Central memory CD8-positive, alpha-beta T cell (primary cell): ENCODE measurements at places on chromosomes 13 and 19.

DNA sequence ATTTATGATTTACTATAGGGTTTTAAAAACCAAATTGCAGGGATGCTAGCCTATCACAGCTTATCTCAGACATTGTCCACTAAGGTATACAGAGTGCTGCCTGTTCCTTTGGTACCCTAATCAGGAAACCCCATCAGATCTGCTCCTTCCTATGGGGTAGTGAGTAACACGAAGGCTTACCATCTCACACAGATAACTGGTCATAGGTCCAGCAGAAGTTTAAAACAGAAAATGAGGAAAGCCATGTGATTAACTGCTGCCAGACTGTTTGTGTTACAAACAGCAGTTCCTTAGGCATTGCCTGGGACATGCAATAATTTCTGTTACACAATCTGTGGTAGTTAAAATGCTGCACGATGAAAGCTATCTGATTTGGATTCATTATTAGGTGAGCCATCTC lies 53.5 kb upstream of the ALOX5AP start:
- no peaks in the 10 kb centered on the region for H3K27me3 ChIP-seq
- H3K36me3 ChIP-seq, result peaks cover 5% of the 10 kb centered on the region
- no peak for DNase-seq
- no peak overlapping the region for H3K27ac ChIP-seq
- H3K4me3 ChIP-seq, result no peak overlapping the region

GRCh38 chr19:35828692-35829301 lies 16.2 kb upstream of the PRODH2 start:
- peaks cover 59% of the 10 kb centered on the region for H3K27me3 ChIP-seq
- no peak for DNase-seq
- no peak overlapping the region for H3K27ac ChIP-seq
- peaks cover 5% of the 10 kb centered on the region for H3K36me3 ChIP-seq
- no peak overlapping the region for H3K4me3 ChIP-seq

- no peaks in the 10 kb centered on the region for H3K36me3 ChIP-seq
- peaks cover 33% of the 10 kb centered on the region for H3K27me3 ChIP-seq
- no peak overlapping the region for H3K27ac ChIP-seq
- no peaks in the 10 kb centered on the region for H3K4me1 ChIP-seq
- no peak overlapping the region for H3K4me3 ChIP-seq
Measured at GRCh38 chr13:111429064-111429558, 108.7 kb downstream of the TEX29 start.

GRCh38 chr13:114249077-114249476 lies 14.4 kb downstream of the CDC16 start:
- H3K36me3 ChIP-seq, result peaks cover 56% of the 10 kb centered on the region
- no peaks in the 10 kb centered on the region for H3K27me3 ChIP-seq
- H3K4me1 ChIP-seq, result peaks cover 10% of the 10 kb centered on the region
- H3K4me3 ChIP-seq, result no peak overlapping the region
- H3K27ac ChIP-seq, result no peak overlapping the region

DNA sequence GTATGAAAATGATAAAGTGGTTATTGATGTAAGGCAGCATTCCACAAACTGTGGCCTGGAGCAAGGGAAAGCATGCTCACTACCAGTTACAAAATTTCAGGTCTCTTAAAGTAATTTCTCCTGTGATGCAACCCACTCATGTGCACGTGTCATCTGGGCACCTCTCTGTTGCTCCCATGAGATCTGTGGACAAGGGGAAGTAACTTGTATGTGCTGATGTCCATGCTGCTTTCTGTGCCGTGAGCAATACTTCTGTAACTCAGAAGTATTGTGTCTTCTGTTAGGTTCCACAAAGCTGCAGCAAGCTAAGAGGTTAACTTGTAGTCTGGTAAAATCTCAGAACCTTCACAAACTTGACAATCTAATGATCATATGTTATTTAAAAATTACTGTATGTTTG lies 930.0 kb upstream of the SLITRK6 start:
- no peaks in the 10 kb centered on the region for H3K36me3 ChIP-seq
- no peak for DNase-seq
- H3K4me3 ChIP-seq, result no peak overlapping the region
- H3K27ac ChIP-seq, result no peak overlapping the region
- H3K27me3 ChIP-seq, result no peaks in the 10 kb centered on the region
- H3K4me1 ChIP-seq, result no peaks in the 10 kb centered on the region

DNA sequence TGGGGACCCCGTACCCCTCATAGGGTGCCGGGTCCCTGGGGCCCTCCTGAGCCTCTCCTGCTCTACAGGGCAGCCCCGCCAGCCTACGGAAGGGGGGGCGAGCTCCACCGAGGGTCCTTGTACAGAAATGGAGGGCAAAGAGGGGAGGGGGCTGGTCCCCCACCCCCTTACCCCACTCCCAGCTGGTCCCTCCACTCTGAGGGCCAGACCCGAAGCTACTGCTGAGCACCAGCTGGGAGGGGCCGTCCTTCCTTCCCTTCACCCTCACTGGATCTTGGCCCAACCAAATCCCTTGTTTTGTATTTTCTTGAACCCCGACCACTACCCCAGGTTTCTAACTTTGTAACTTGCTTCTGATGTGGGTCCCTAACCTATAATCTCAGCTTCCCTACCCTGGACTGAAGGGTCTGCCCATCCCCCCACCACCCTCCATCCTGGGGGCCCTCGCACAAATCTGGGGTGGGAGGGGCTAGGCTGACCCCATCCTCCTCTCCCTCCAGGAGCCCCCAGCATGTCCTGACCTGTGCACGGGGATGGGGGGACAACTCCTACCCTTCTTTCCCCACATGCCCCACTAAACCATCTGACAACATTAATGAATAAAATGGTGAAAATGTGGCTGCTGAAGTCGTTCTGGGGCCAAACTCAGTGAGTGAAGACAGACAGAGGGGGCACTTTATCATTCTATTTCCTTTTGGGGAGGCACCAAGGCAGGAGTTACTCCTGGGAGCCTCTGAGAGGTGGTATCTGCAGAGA lies 13.0 kb downstream of the ARHGAP33 start:
- peaks cover 12% of the 10 kb centered on the region for H3K27me3 ChIP-seq
- no peak for DNase-seq
- H3K27ac ChIP-seq, result no peak overlapping the region
- peaks cover 4% of the 10 kb centered on the region for H3K4me1 ChIP-seq
- H3K4me3 ChIP-seq, result no peak overlapping the region
- peaks cover 3% of the 10 kb centered on the region for H3K36me3 ChIP-seq

DNA sequence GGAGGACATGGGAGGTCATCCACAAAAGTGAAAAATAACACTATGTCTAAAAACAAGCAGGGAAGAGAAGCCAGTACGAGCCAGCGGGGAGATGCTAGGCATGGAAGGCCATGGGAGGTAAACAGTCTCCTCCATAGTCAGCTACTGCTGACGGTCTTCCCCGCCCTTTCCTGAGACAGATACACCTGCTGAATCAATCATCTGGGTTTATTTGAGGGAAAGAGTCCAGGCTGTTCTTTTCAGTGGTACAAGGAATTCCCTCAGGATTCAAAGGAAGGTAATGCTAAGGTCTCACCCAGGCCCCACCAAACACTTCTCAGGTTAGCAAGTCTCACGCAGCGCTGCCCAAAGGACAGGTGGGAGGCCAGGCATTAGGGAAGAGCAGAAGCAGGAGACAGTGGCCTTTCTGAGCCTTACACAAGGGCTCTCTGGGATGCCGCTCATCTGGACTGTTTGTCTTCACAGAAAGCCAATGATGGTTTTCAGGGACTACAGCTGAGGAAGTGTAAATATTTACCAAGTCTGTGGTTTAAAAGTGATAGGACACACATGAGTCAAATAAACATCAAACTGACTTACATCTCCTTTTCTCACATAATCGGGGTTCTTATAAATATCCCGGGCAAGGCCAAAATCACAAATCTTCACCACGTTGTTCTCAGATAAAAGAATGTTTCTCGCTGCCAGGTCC lies 173.9 kb downstream of the FLT1 start:
- H3K4me1 ChIP-seq, result no peaks in the 10 kb centered on the region
- H3K36me3 ChIP-seq, result no peaks in the 10 kb centered on the region
- no peak for DNase-seq
- H3K27me3 ChIP-seq, result no peaks in the 10 kb centered on the region
- H3K27ac ChIP-seq, result no peak overlapping the region

DNA sequence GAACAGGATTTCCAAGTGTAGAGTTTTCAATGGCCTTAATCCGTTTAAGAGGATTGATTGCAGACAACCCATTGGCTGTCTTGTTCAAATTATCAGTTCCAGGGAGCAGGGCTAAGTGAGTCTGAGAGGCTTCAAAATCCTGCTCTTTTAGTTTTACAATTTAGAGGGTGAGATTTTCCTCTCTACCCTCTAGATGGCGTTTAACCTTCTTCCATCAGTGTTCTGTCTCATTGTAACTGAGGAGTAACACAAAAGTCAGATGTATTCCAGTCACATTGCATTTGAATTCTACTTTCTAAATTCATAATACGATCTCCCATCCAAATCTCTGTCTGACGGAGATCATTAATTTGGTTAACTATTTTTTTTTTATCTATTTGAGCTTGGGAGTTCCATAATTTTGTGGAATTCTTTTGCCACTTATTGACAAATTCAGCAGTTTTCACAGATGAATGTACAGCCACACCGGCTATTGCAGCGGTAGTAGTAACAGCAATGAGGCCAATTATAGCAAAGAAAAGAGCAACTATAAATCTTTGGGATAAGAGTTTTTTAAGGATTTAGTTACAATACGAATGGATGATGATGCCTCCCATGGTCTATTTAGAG lies 7.8 kb upstream of the C19orf84 start:
- H3K27ac ChIP-seq, result peak overlapping the region; percentile 44
- H3K4me3 ChIP-seq, result no peak overlapping the region
- no peaks in the 10 kb centered on the region for H3K27me3 ChIP-seq
- peaks cover 3% of the 10 kb centered on the region for H3K36me3 ChIP-seq

DNA sequence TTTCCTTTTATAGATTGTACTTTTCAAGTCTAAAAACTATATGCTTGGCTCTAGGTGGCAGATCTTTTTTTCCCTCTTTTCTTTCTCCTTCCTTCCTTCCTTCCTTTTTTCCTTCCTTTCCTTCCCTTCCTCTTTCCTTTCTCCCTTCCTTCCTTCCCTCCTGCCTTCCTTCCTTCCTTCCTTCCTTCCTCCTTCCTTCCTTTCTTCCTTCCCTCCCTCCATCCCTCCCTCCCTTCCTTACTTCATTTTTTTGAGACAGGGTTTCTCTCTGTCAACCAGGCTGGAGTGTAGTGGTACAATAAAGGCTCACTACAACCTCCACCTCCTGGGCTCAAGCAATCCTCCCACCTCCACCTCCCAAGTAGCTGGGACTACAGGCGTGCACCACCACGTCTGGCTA lies 48.1 kb downstream of the F2RL3 start:
- H3K27me3 ChIP-seq, result no peaks in the 10 kb centered on the region
- DNase-seq, result no peak
- H3K36me3 ChIP-seq, result no peaks in the 10 kb centered on the region

DNA sequence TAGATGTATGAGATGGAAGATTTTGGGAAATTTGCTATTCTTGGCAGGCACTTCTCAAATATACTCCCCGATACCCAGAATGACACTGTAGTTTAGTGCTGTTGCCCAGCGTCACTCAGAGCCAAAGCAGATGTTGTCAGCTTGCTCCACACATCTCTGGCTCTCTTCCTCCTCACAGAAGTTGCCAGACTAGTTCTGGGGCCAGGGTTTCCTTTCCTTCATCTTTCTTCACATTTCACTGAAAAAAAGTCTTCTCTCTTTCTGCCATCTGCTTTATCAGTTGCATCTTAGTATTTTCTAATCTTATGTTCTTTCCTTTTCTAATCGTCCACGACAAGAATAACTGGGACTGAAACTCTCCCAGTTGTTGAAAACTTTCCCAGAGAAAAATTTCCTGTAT lies 251.4 kb downstream of the RGCC start:
- no peaks in the 10 kb centered on the region for H3K4me1 ChIP-seq
- H3K27ac ChIP-seq, result no peak overlapping the region
- no peak for DNase-seq
- H3K36me3 ChIP-seq, result peaks cover 8% of the 10 kb centered on the region

DNA sequence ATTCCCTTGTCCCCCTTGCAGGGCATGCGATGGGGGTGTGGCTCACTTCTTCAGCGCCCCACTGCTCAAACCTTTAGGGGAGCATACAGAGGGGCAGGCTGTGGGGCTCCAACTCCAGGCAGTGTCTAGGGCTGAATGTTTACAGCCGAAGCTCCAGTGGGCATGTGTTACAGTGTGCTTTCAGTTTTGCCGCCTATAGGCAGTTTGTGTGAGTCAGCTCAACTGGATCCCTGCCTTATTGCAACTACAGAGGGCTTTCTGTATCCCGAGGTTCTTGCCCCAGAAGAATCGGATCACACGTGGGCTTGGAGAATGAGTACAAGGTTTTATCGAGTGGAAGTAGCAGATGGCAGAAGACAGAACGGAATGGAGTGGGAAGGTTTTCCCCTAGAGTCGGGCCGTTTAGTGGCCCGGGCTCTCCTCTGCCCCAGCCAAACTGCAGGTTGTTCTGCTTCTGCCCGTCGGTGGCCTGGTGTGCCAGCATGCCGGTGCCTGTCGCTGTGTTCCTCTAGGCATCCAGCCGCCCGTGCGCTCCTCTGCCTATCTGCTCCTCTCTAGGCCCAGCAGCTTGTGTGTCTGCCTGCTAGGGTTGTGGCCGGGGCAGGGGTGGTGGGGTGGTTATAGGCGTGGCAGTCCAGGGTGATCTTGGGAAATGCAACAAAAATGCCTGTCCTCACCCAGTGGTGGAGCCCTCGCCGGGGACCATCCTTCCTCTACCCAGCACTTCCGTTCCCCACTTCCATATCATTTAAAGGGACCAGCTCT lies 435.9 kb upstream of the SGCG start:
- no peak for DNase-seq
- no peaks in the 10 kb centered on the region for H3K4me1 ChIP-seq
- no peaks in the 10 kb centered on the region for H3K36me3 ChIP-seq

DNA sequence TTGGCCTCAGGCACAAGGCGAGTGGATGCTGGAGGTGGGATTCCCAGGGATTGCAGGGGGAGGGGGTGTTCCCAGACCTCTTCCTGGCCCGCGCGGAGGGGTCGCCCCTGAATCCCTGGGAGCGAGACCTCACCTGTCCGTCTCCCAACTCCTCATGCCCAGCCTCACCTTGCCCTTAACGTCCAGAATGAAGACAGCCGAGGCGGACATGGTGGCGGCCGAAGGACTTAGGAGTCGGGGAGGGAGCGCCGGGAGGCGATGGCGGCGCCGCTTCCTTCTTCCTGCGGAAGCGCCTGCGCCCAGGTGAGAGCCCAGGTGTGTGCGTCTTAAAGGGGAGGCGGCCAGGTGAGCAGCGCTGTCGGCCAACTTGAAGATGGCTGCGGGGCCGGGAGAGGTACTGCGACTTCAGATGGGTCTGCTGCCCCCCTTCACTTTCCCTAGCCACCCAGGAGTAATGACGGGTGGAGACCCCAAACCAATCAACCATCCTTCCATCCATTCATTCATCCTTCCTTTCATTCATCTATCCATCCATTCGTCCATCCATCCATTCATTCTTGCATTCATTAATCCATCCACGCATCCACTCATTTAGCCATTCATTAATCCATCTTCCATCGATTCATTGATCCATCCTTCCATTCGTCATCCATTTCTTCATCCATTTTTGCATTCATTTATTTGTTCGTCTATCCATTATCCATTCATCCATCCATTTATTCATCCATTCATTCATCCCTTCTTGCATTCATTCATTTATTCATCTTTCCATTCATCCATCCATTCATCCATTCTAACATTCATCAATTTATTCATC lies at the start of gene AP1M2:
AP1M2 (minus strand) TSS at position 291 of the 817 bp plus-strand sequence; CDS start at position 210, 81 bp downstream.
- H3K27me3 ChIP-seq, result peaks cover 9% of the 10 kb centered on the region
- H3K4me3 ChIP-seq, result no peak within 1 kb of the TSS
- DNase-seq, result no peak
- peaks cover 4% of the 10 kb centered on the region for H3K36me3 ChIP-seq
- H3K4me1 ChIP-seq, result peaks cover 11% of the 10 kb centered on the region
